ENCODE measurements at places on chromosomes 3 and 15. TPM values are rescaled to one million over a fixed set of nuclear protein-coding genes. Genes with fewer than 3 reads are reported as not detected.

CLDN11 gene
- total RNA-seq, result 0.10 TPM

MOBP gene
- total RNA-seq, result not detected

SEC22C gene
- total RNA-seq, result 46.9 TPM

TMEM207 gene
- not detected for total RNA-seq

HIGD2B gene
- 0.32 TPM for total RNA-seq

HEMK1 gene
- 58.6 TPM for total RNA-seq

CCR3 gene
- not detected for total RNA-seq
